ENCODE measurements at places on chromosomes 3 and 15.

- DNase-seq, result no peak
These were observed 32.1 kb upstream of the HEG1 start for GRCh38 chr3:125087768-125088391.

DNA sequence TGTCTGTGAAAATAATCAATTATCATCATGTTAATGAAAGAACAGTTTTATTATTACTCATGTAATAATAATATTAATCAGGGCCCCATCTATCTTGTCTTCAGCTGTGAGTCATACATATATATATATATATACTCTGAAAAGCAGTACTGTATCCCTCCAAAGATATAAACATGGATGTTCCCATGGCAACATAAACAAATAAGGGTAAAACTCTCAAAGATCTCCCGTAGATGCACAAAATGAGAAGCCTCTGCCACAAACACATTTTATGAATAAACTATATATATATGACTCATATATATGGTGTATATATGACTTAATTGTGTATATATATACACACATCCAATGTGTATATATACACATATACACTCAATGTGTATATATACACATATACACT lies 163.8 kb upstream of the ARHGEF26 start:
- DNase-seq, result no peak

GRCh38 chr15:63369296-63369695 lies 12.3 kb downstream of the CA12 start:
- DNase-seq, result no peak

DNA sequence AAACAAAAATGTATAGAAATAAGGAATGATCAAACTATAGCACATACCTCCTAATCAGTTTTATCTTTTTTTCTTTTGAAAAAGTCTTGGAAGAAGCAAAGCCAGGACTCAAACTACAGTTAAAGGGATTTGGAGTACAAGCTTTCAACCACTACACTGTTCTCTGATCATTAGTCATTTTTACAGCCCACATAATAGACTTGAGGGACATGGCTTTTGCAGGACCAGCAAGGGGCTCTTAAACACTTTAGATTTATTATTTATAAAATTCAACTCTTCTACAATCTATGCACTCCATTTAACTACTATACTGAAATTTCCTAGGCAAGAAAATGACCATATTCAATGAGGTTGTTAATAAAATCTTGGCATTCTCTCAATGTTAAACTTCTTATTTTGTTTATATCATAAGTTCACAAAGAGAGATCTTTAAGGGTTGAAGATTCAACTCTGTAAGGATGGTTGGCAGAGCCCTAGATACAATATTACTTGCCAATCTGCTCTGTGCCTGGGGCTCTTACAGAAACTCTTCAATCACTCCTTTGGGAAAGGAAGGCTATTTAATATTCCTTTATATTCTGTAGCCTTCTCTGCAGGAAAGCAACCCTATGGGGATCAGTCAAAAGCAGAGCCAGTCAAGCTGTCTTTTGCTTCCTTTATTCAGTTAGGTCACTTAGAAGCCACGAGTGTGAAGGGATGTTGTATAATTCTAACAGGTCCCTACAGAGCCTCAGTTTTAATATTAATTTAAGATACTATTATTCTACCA lies 557.7 kb upstream of the SGO1 start:
- DNase-seq, result no peak

- DNase-seq, result no peak
These were observed 1.9 kb downstream of the PLOD2 start for GRCh38 chr3:146159037-146159436.

- no peak for DNase-seq
These were observed 65.4 kb downstream of the KCNH8 start for GRCh38 chr3:19213603-19214220.

- no peak for DNase-seq
These were observed 163.8 kb upstream of the CDIN1 start for GRCh38 chr15:36415643-36416042.

GRCh38 chr15:50083424-50084025 lies 35.5 kb downstream of the ATP8B4 start:
- DNase-seq, result no peak

DNA sequence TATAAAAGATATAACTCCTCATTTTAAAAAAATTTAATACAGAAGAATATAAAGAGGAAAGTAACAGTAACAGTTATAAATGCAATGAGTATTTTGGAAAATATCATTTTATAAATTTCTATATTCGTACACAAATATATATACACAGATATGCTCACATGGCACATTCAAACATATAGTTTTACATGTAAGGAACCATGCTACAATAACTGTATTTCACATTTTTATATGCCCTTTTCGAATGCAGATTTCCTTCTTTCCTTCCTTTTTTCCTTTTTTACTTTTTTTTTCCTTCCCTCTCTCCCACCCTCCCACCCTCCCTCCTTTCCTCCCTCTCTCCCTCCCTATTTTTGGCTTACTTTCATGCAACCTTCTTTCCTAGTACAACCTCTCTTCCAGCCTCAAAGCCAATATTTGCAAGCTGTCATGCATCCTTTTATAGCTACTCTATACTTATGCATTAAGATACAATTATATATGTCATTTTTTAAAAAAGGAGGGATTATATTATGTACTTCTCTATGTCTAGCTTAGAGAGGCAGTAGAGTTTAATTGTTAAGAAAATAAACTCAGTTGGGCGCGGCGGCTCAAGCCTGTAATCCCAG lies 830.5 kb downstream of the IGSF11 start:
- no peak for DNase-seq

DNA sequence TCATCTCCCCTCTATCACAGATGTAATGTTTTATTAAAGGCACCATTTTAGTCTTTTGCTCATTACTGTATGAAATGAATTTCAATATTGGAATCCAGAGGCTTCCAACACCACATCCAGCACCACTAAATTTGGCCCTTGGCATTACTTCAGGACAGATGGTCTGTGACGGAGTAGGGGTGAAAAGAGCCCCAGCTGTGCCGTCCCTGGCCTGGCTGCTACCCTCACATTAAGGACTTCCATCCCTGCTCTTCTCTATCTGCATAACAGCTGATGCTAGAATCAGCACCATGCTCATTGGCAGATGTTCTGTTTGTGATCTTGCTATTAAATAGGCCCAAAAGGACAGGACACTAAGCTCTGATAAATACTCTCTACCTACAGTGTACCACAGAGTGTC lies 152.9 kb downstream of the IL1RAP start:
- DNase-seq, result no peak

DNA sequence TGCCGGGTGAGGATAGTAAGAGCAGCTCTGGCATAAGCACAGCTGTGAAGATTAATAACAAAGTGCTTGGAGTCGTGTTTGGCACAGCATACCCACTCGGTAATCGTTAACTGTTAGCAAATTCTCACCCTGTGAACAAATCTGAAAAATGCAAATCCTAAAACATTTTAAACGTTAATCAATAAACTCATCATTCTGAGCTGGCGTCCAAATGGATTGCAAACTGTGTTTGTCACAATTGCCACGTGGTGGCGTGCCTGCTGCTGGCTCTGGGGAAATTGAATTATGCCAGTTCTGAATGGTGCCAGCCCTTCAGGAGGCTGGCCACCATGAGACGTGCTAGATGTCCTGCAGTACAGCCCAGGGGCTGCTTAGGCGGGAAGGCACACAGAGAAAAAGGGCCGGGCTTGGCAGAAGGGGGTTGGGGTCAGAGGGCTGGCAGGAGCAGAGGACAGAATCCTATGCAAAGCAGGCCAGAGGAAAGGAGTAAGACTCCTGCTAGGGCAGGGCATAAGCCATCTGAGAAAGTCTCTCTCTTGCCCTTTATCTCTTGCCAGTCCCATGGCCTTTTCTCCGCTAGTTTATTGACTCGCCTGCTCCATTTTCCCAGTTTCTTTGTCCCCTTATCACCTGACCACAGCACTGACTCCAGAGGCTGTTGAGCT lies 22.1 kb upstream of the POLG start:
- no peak for DNase-seq

- no peak for DNase-seq
These were observed 92.2 kb downstream of the SV2B start for GRCh38 chr15:91192285-91192684.

- no peak for DNase-seq
These were observed 85.1 kb upstream of the MYRIP start for GRCh38 chr3:39724233-39724846.

DNA sequence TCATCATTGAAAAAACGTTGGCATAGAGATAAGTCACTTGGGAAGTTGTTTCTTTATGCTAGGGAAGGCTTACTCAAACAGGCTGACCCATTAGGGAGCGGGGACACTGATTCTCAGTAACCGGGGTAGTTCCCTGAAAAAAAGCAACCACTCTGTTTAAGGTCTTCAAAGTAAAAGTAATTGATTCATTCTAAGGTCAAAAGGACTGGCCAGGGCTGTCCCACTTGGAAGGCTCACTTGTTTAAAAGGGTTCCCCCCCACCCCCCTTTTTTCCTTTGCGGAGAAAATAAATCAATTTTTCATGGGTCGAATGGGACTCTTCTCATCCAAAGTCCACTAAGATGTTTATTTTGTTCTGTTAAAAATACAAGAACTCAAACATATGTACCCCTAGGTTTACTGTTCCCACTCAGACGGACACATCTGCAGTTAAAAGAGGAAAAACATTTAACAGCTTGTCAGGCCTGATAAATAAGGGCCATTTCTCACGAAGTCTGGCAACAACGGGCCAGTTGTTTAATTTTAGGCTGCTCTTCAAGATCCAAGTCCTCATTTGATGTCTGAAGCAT lies 53.0 kb downstream of the ARHGEF3 start:
- DNase-seq, result no peak

- no peak for DNase-seq
These were observed 601.2 kb downstream of the PYDC2 start for GRCh38 chr3:192062186-192062585.

DNA sequence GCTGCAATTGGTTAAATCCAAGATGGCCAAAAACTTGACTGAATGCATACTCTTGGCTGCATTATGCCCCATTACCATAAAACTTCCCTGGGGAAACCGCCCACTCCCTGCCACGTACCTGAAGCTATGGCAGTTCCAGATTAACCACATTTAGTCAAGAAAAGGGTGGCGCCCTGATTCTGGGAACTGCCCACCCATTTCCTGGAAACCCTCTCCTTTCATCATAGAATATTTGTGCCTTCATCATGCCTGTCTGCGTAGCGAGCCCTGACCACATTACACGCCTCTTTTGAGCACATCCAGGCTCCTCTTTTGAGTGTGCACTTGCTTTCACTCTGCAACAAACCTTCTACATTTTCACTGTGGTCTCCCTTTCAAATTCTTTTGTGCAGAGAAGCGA lies 5.2 kb downstream of the LINS1 start:
- peak; percentile 81 for DNase-seq

- DNase-seq, result no peak
These were observed 35.2 kb downstream of the AP4E1 start for GRCh38 chr15:50943638-50944037.

DNA sequence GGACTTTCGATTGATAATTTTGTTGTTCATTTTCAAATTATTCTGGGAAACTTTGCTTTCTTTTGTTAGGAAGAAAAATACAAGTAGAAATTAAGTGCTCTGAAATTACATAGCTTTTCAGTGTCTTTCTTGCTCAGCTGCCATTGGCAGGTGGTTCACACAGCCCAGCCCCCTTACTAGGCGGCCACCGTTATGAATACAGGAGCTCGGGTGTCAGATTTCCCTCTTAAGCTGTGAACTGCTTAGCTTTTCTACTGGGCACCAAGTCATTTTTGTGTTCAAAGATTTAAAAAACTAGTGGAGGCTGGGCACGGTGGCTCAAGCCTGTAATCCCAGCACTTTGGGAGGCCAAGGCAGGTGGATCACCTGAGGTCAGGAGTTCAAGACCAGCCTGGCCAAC lies 55.2 kb downstream of the HMG20A start:
- no peak for DNase-seq

DNA sequence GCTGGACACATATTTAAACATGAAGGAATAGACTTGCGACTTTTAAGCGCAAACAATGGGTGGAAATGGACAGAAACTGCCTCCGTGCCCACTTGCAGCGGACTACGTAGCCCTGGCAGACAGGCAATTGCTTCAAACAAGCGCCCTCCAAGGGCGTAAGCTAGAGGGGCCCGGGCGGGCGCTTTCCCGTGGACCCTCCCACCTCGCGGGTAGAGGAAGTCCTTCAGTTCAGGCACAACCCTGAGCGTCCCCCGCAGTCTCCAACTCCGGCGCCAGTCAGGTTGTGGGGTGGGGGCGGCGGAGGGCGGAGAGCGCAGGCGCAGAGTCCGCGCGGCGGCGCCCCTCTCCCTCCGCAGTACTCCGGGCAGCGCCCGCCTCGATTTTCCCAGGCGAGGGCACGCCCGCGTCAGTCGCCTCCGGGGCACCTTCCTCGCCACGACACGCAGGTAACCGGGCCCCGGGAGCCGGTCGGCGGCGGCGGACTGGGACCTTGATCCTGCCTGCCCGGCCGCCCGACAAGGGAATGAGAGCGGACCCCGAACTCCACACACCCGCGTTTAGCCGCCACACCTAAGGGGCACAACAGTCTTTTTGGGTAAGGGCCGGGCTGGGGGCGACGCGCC lies at the start of gene SLC35G2:
TSS of gene SLC35G2 (plus strand) at position 358 of the 623 bp plus-strand sequence. CDS start 35,335 bp downstream, outside the sequence.
- no peak for DNase-seq

GRCh38 chr15:55856506-55857164 lies 113.7 kb upstream of the PRTG start:
- DNase-seq, result no peak

- no peak for DNase-seq
These were observed 26.3 kb upstream of the DPPA4 start for GRCh38 chr3:109363634-109364033.

- DNase-seq, result no peak
These were observed 1.3 kb upstream of the SPTSSB start for GRCh38 chr3:161372321-161373260.

GRCh38 chr3:140285380-140285779 lies 350.4 kb downstream of the CLSTN2 start:
- DNase-seq, result no peak

DNA sequence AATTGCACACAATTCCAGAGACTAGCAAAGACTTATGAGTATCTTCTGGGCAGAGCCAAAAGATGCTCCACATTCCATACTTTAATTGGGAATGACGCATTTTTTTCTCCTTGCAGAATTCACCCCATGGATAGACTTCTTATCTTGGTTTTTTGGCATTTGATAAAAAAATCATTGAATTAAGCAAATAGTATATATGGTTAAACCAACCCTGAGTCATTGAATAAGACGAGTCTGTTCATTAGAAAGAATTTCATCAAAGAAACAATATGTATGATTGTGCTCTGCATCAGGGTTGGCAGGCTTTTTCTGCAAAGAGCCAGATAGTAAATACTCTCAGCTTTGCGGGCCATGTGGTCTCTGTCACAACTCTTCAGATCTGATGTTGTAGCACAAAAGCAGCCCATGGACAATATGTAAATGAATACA lies 9.2 kb upstream of the PDZRN3 start:
- DNase-seq, result no peak
